Adrenal gland (tissue), 19 donors: ENCODE measurements at places on chromosomes 2 and 18. TPM values are rescaled to one million over a fixed set of nuclear protein-coding genes. Genes with fewer than 3 reads are reported as not detected.

The SCG2 gene
- polyA plus RNA-seq, result 37.1 TPM

The VWA3B gene
- polyA plus RNA-seq, result 0.07 TPM

The FAM237A gene
- not detected for polyA plus RNA-seq

The STARD6 gene
- not detected for polyA plus RNA-seq

The DUSP19 gene
- 0.81 TPM for polyA plus RNA-seq

The PSMA8 gene
- polyA plus RNA-seq, result 0.07 TPM

The MC2R gene
- polyA plus RNA-seq, result 5.6 TPM

The APOB gene
- polyA plus RNA-seq, result 0.08 TPM

The MC4R gene
- polyA plus RNA-seq, result not detected

The UGT1A8 gene
- polyA plus RNA-seq, result not detected
